ENCODE measurements at places on chromosomes 3 and 15. TPM values are rescaled to one million over a fixed set of nuclear protein-coding genes. Genes with fewer than 3 reads are reported as not detected.

DNA sequence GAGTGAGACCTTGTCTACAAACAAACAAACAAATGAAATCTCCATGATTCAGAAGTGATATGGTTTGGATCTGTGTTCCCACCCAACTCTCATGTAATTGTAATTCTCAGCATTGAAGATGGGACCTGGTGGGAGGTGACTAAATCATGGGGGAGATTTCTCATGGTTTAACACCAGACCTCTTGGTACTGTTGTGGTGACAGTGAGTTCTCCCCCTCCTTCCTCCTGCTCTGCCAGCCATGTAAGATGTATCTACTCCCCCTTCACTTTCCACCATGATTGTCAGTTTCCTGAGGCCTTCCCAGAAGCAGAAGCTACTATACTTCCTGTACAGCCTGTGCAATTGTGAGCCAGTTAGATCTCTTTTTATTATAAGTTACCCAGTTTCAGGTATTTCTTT, 438.4 kb upstream of the THBS1 start:
- no peak for DNase-seq

GRCh38 chr3:191997579-191998268, 536.8 kb downstream of the PYDC2 start:
- no peak for DNase-seq

DNA sequence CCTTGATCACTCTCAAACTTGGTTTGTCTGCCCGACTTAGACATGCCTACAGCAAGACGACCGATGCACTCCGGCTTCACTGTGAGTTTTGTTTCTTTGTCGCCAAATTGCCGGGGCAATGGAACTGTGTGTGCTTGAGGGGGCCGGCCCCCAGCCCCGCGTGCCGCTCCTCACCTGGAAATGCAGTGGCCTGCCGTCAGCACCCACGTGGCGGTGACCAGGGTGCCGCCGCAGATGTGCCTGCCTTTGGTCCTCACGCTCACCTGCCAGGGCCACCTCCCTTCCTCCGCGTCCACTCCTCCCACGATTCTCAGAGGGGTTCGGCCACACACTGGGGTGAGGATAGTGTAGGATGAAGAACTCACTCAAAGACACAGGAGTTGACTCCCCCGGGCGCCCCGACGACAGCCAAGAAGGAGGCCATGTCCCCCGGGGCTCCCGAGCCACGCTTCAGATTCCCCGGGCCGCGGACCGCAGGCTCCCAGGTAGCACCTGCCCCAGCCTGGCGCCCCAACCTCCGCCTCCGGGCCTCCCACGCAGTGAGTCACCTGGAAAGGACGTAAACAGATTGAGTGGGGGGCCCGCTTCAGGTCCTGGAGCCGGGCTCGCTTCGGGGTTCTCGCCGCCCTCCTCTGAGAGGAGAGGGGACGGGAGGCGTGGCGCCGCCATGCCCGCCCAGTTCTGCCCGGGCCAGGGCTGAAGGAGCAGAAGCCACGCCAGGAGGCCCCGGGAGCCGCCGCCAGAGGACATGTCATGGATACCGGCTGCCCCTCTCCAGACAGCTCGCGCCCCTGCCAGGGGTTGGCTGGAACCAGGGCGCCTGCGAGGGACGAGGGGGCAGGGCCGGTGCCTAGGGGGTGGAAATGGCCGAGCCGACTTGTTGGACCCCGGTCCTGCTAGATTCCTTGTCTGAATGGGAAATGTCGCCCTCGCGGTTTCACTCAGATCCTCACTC, 29.6 kb downstream of the MYL3 start:
- DNase-seq, result no peak

Gene PLSCR1
- 23.7 TPM for total RNA-seq

Gene GLCE
- total RNA-seq, result 12.4 TPM

Gene TMEM158
- 24.4 TPM for total RNA-seq

Gene GOLGA8T
- not detected for total RNA-seq

Gene ECE2
- total RNA-seq, result not detected

- no peak for DNase-seq
Measured at GRCh38 chr3:176873261-176873660, 324.0 kb downstream of the TBL1XR1 start.

Gene XCR1
- total RNA-seq, result not detected

Gene ADCY5
- total RNA-seq, result 1.2 TPM

- DNase-seq, result peak; percentile 57
Measured at GRCh38 chr3:36244728-36245127, 135.6 kb upstream of the STAC start.

DNA sequence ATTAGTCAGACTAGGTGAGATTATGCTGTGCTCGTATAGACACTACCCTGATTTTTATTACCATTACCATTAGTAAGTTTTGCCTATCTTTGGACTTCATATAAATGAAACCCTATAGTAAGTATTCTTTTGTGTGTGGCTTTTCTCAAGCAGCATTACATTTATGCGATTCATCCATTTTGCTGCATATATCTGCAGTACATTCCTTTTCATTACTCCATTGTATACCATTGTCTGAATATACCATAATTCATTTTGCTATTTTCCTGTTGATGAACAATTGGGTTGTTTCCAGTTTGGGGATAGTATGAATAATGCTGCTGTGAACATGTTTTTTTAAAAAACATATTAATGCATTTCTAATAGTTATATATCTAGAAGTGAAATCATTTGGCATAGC, 45.3 kb downstream of the TMEM212 start:
- DNase-seq, result no peak

GRCh38 chr3:187737368-187738070, 7.7 kb downstream of the BCL6 start:
- DNase-seq, result peak; percentile 87

Gene TLE3
- 25.3 TPM for total RNA-seq

DNA sequence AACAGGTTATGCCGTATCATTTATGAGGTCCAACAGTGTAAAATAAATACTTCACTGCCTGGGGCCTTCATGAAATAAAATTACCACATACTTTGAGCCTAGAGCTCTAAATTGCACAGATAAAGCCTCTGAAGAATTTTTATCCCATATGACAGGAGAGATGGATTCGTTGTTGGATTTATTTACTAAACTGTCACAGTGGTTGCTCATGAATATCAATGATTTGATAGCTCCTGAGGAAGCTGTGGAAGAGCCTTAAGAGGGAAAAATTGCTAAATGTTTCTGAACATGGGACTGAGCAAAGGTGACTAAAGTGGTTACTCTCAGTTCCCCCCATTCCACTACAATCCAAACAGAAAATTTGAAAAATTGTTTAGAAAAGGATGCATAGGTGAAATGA, 558.9 kb upstream of the IL12A start:
- no peak for DNase-seq

GRCh38 chr15:29278436-29279105, 8.9 kb upstream of the NSMCE3 start:
- DNase-seq, result peak; percentile 91

DNA sequence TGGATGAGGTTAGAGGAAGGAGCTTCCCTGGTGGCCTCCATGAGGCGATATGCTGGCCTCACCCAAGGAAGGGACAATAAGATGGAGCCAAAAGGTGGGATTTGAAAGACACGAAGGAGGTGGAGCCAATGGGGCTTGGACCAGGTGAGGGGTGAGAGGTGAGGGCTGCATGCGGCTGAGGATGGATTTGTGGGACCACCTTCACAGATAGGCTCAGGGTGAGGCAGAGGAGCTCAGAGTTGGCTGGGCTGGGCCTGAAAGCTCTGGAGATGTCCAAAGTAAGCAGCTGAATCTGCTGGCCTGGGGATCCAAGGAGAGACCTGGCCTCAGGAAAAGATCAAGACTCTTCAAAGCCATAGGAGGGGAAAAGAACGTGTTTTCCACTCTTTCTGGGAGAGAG, 49.8 kb downstream of the EXOG start:
- no peak for DNase-seq
